ENCODE measurements at places on chromosomes 6 and 20.
A peak's percentile ranks its signal among the peaks of the same experiment; 100 is the strongest.

GRCh38 chr6:156886409-156886808 lies 109.2 kb downstream of the ARID1B start:
- DNase-seq, result no peak

- no peak for DNase-seq
Observed at GRCh38 chr6:165579151-165579550, 83.9 kb downstream of the PDE10A start.

- DNase-seq, result no peak
Observed at GRCh38 chr20:44092551-44093248, 94.3 kb downstream of the JPH2 start.

DNA sequence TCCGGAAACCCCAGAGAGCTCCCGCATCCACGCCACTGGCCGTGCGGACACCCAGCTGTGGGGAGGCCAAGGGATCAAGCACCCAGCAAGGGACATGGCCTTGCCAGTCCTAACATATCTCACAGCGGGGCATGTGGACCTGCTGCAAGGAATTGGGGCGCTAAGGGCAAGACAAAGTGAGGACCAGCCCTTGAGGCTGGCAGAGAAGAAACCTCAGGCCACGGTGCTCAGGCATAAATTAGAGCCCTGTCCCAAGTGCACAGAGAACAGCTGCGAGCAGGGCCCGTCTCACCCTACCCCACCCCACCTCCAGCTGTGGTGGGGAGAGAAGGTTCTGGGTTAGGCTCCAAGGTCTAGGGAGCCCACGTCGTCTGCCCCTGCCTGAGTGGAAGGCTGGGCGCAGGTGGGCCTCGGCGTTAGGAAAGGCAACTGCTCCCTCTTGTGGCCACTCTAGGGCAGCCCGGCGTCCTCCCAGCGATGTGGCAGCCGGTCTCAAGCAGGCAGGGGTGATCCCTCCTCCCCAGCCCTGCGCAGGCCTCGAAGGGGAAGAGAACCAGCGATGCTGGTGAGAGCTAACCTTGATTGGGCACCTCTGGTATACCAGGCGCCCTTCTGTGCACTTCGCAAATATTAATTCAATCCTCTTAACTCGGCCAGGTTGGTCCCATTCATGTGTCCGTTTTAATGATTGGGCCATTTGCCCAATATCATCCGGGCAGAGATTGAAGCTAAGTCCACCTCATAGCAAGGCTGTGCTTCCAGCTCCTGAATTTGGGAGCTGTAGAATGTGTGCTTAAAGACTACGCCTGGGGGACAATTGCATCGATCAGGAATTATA lies 235.8 kb downstream of the NFATC2 start:
- DNase-seq, result peak; percentile 80

- DNase-seq, result no peak
Observed at GRCh38 chr6:138695193-138695592, 78.4 kb upstream of the CCDC28A start.

DNA sequence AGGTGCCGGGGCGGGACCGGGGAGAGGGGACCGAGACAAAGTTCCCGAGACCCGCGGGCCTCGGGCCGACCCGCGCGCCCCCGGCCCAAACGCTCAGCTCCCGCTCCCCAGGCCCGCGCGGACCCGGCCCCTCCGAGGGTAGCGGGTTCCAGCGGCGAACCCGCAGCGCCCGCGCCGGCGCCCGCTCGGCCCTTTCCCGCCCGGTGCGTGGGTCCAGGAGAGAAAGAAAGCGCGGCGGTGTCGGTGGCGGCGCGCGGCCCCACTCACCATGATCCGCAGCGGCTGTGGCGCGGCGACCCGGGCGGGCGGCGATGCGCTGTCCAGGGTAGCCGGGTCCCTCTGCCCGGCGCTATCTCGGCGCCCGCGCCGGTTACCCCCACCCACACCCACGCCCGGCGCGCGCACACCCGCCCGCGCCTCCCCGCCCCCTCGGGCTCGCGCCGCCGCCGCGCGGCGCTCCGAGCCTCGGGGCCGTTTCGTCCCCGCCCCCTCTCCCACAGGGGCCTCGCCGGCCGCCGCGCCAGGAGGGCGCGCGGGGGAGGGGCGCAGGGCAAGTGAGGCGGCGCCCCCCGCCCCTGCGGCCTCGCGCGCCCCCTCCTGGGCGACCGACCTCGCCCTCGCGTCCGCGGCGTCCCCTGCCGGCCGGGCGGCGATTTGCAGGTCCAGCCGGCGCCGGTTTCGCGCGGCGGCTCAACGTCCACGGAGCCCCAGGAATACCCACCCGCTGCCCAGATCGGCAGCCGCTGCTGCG lies at the start of gene ELOVL2:
ELOVL2 (minus strand) TSS at position 345 of the 751 bp plus-strand sequence; CDS start at position 270, 75 bp downstream.
- DNase-seq, result peak; percentile 63

GRCh38 chr6:55049866-55050265 lies 124.4 kb upstream of the HCRTR2 start:
- DNase-seq, result no peak

- DNase-seq, result no peak
Observed at GRCh38 chr6:128601060-128601459, 80.7 kb upstream of the PTPRK start.

GRCh38 chr6:3769610-3770009 lies 18.1 kb upstream of the PXDC1 start:
- no peak for DNase-seq

DNA sequence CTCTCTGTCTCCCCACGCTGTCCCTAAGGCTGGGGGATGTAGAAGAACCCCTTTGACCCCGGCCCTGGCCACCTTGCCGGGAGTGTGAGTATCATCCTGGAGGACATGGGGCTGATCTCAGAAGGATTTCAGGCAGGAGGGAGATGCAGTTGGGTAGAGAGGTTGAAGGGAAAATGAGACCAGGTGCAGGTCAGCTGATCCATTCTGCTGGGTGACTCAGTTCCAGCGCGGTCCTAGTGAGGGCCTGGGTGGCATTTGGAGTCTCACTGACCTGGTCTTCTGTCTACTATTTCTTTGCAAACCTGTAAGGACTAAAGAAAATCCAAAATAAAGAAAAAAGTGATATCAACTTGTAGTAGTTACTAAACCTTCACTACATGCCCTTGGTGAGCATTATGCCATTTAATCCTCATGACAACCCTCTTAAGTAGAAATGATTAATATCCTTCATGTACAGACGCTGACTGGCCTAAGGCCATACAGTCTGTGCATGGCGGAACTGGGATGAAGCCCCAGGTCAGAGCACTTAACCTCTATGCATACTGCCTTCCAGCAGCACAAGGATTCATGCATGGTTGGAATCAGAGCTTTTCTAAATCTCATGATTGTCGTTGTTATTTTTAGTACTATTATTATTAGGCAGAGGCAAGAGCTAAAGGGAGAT lies 106.3 kb downstream of the ZDHHC14 start:
- no peak for DNase-seq

DNA sequence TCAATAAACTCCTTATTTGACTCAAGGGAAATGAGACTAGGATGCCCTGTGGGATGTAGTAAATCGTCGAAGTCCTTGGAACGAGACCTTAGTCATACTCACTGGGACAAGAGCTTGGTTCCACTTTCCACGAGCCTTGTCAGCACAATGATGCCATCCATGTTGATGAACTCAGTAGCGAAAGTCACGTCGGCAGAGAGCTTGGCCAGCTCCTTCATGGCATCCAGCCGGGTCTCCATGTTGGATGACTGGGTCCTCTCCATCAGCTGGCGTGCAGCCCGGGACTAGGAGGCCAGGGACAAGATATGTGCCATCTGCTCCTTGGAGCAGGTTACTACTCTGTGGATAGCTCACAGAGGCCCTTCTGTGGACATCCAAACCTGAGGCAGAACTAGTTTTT lies 17.5 kb downstream of the ELMO2 start:
- no peak for DNase-seq

- no peak for DNase-seq
Observed at GRCh38 chr6:37812841-37813240, 6.7 kb upstream of the ZFAND3 start.

- DNase-seq, result no peak
Observed at GRCh38 chr20:46592580-46593362, 42.3 kb upstream of the OCSTAMP start.

DNA sequence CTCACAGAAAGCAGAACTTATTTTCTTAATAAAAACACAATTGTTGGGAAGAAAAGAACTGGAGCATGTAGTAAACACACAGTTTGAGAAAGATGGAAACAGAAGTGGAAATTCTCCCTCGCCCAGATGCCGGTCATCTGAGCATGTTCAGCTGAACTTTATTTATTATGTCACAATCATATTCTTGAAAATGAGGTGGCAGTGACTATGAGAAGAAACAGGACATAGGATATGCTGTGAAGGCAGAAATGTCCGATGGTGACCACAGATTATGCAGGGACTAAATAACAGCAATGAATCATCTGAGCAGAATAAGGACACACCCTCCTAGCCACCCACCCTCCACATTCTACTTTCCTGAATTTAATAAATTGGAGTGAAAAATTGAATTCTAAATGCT lies 425.3 kb upstream of the NOX3 start:
- DNase-seq, result no peak

GRCh38 chr6:29815118-29815750 lies 12.4 kb upstream of the HLA-G start:
- no peak for DNase-seq

GRCh38 chr6:47844881-47845280 lies 63.0 kb downstream of the OPN5 start:
- no peak for DNase-seq

DNA sequence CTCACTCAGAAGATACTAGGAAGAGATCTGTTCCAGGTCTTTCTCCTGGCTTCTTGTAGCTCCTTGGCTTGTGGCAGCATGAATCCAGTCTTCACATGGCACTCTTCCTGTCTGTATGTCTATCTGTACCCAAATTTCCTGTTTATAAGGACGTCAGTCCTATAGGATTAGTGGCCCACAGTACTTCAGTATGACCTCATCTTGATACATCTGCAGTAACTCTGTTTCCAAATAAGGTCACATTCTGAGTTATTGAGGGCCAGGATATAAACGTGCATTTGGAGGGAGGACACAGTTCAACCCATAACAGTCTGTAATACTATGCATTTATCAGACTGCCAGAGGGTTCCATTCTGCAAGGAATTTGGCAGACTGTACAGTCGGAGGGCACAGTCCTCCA lies 57.6 kb upstream of the DYNLRB1 start:
- no peak for DNase-seq

DNA sequence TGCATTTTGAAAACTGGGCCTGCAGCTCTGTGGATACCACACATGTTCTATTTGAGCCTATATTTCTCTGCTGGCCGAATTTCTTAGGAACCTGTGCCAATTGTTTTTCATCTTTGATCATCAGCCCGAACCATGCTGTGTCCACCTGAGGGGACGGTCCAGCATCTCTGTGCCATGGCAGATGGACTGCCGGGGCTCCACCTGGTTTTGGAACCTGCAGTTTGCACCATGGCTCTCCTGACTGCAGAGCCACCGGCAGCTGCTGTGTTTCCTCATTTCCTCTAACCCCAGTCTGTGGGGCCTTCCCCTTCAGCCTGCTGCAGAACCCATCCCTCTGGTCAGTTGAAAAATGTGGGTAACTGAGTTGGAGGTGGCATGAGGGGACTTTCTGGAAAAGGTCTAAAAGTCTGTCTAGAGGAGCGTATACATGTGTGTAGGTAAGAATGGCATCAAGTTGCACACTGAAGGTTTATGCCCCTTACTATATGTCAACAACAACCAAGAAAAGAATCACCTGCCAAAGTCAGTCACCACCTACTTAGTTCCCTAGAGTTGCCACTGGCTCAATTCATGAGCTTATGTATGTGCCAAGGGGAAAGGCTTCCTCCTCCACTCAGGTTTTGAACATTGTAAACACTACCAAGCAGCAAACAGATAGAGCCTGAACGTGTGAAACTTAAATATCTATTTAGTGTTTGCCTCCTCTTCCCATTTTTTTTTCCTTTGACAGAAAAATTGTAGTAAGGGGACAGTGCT lies 548.2 kb downstream of the PRKN start:
- DNase-seq, result no peak

- no peak for DNase-seq
Observed at GRCh38 chr6:105994118-105994590, 92.0 kb upstream of the PRDM1 start.

- no peak for DNase-seq
Observed at GRCh38 chr6:40359808-40360207, 227.4 kb downstream of the LRFN2 start.

DNA sequence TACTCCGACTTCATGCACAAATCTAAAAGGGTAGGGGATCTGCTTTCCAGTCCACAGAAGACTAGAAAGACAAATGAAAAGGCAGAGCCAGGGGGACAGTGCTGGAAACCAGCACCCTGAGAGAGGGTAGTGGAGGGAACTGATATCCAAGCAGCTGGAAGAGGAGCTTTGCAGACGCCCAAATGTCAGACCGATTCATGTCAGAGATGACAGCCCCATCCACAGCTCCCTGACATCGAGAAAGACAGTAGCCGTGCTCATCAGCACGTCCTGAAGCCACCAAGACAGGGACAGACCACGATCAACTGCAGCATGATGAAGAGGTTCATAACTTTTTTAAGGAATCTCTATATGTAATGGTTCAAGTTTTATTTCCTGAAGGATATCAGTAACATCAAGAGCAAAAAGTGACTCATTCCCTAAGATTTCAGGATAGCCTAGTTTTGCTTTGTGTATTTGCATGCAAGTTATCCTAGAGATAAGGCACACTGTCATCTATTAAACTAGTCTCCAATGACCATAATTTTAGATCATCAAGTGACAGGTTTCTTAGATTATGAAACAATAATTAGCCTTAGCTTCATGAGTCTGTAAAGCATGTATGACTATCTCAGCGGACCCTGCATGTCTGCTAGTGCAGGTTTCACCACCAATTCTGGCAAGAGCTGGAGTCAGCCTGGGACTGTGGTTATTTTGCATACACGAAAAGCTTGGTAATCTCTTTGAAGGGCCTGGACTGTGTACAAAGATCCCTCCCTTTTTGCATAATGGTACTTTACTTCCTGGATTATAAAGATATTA lies 43.0 kb downstream of the PRDM1 start:
- no peak for DNase-seq

DNA sequence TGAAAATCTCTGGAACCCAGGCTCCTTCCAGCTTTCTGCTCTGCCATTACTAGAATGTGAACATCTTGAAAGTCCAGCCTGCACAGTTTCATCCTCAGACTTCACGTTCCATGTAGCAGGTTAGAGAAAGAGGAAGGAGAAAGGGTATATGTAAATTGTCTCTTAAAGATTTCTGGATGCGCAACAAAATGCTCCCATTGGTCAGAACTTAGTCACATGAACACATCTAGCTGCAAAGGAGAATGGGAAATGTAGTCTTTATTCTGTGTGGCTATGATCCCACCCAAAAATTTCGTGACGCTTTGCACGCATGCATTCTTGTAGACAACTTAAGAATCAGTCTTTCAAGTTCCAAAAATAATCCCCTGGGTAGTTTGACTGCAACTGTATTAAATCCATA lies 46.4 kb upstream of the CHD6 start:
- peak; percentile 22 for DNase-seq

GRCh38 chr6:122853259-122853995 lies 64.4 kb downstream of the SMPDL3A start:
- no peak for DNase-seq

Measured in H54 (cell line).